ENCODE measurements at places on chromosomes 12 and 14. TPM values are rescaled to one million over a fixed set of nuclear protein-coding genes. Genes with fewer than 3 reads are reported as not detected.

The BCL2L14 gene
- total RNA-seq, result not detected

The KCNH5 gene
- total RNA-seq, result not detected

DNA sequence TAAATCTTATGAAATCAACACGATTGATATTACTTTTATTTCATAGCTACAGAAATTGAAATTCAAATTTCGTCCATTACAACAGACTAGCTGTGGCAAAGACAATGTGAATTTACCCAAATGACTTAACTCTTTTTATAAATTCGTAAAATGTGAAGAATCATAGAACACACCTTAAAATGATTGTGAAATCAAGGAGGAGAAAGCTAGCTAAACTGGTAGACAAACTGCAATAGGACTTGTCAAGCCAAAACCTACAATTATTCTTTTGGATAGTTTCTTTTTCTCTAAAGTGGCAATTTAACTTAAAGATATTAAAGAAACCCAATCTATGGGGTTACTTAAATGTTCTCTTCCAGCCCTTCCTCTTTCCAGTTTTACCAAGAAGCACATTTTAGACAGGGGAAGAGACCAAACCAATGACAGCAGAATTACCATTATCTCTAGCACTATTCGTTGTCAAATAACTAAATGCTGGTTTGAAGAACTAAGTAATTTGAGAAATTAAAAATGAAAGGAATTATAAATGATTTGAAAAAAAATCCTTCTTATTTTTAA lies 807 bp upstream of the SLC16A7 start:
- DNase-seq, result no peak

DNA sequence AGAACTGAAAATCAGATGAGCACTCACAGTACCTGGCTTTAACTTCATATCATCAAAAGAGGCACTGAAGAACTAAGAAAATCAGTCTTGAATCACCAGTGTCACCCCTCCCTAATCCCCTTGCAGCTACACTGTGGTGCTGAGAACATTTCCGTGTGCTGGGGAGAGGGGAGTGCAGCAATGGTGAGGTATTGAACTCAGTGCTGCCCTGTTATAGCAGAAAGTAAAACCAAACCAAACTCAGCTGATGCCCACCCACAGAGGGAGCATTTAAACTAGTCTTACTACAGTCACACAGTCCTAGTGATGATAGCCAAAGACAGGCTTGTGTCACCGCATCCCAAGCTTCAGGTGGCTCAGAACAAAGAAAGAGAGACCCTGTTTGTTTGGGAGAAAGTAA lies 122.1 kb downstream of the CPNE8 start:
- DNase-seq, result no peak

DNA sequence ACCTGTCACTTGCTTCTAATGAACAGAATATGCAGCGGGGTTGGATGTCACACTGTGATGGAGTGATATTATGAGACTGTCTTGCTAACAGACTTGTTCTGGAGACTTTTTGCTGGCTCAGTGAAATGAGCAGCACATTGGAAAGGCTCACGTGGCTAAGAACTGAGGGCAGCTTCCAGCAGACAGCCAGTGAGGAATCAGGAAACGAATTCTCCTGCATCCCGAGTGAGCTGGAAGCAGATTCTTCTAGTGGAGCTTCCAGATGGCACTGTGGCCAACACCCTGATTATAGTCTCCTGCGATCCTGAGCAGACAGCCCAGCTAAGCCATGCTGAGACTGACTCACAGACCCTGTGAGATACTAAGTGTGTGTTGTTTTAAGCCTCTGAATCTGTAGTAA lies 16.1 kb upstream of the TSPAN9 start:
- no peak for DNase-seq

DNA sequence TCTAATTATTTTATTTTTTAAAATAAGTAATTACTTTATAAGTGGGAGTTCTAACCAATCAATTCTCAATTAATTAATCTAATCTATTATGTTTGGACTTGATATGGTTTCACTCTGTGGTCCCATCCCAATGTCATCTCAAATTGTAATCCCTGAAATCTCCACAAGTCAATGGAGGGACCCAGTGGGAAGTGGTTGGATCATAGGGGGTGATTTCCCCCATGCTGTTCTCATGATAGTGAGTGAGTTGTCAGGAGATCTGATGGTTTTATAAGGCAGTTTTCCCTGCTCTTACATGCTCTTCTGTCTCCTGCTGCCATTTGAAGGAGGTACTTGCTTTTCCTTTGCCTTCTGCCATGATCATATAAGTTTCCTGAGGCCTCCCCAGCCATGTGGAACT lies 836.1 kb downstream of the GALC start:
- DNase-seq, result no peak

Data from left ventricle myocardium inferior (tissue), 1 donor.